ENCODE measurements at places on chromosomes 2 and 18.

DNA sequence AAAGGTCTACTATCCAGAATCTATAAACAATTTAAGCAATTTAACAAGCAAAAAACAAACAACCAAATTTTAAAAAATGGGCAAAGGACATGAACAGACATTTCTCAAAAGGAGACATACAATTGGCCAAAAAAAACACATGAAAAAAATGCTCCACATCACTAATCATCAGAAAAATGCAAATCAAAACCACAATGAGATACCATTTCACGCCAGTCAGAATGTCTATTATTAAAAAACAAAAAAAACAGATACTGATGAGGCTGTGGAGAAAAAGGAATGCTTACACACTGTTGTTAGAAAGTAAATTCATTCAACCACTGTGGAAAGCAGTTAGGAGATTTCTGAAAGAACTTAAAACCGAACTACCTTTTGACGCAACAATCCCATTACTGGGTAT lies 66.4 kb upstream of the SESTD1 start:
- DNase-seq = no peak
- no peaks in the 10 kb centered on the region for H3K27me3 ChIP-seq
- no peak overlapping the region for H3K27ac ChIP-seq
- no peak overlapping the region for H3K4me3 ChIP-seq
- H3K36me3 ChIP-seq = no peaks in the 10 kb centered on the region

- H3K4me3 ChIP-seq = no peak overlapping the region
- no peaks in the 10 kb centered on the region for H3K27me3 ChIP-seq
- no peak for DNase-seq
- peaks cover 2% of the 10 kb centered on the region for H3K4me1 ChIP-seq
- no peak overlapping the region for H3K27ac ChIP-seq
These were observed 11.2 kb downstream of the STRN start for GRCh38 chr2:36954977-36955607.

GRCh38 chr2:43228756-43229659 lies 2.6 kb upstream of the ZFP36L2 start:
- H3K4me1 ChIP-seq = peaks cover 4% of the 10 kb centered on the region
- no peak overlapping the region for H3K27ac ChIP-seq
- H3K36me3 ChIP-seq = peaks cover 10% of the 10 kb centered on the region
- no peak overlapping the region for H3K4me3 ChIP-seq
- no peaks in the 10 kb centered on the region for H3K27me3 ChIP-seq

DNA sequence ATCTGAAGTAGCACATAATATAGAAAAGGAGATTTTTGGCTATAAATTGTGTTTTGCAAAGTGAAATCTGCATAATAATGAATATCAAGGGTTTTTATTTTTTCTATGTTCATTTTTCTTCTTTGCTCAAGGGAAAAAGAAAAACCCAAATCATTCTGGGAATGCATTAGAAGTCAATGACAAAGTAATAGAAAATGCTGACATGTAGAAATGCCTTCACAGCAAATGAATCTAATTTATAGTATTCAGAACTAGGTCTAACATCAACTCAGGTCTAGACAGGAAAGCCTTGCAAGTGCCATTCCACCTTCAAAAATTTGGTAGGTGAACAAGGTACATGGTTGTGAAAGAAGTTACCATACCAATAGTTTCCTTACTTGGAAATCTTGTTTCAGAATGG lies 831.5 kb upstream of the CELF4 start:
- DNase-seq = no peak
- H3K4me3 ChIP-seq = no peak overlapping the region

GRCh38 chr2:45653122-45653913 lies 1.8 kb downstream of the PRKCE start:
- no peak overlapping the region for H3K27ac ChIP-seq
- DNase-seq = no peak
- peaks cover 31% of the 10 kb centered on the region for H3K27me3 ChIP-seq
- no peak overlapping the region for H3K4me3 ChIP-seq
- no peaks in the 10 kb centered on the region for H3K36me3 ChIP-seq
- no peaks in the 10 kb centered on the region for H3K4me1 ChIP-seq

- no peaks in the 10 kb centered on the region for H3K4me1 ChIP-seq
- no peak overlapping the region for H3K27ac ChIP-seq
- H3K27me3 ChIP-seq = no peaks in the 10 kb centered on the region
These were observed 107.1 kb upstream of the STK17B start for GRCh38 chr2:196278491-196278911.

GRCh38 chr2:12536976-12537375 lies 179.8 kb upstream of the TRIB2 start:
- H3K27me3 ChIP-seq = no peaks in the 10 kb centered on the region
- H3K36me3 ChIP-seq = no peaks in the 10 kb centered on the region
- DNase-seq = no peak

GRCh38 chr18:31774477-31774785 lies 13.8 kb upstream of the SLC25A52 start:
- DNase-seq = no peak
- no peak overlapping the region for H3K27ac ChIP-seq
- H3K27me3 ChIP-seq = no peaks in the 10 kb centered on the region
- no peak overlapping the region for H3K4me3 ChIP-seq

DNA sequence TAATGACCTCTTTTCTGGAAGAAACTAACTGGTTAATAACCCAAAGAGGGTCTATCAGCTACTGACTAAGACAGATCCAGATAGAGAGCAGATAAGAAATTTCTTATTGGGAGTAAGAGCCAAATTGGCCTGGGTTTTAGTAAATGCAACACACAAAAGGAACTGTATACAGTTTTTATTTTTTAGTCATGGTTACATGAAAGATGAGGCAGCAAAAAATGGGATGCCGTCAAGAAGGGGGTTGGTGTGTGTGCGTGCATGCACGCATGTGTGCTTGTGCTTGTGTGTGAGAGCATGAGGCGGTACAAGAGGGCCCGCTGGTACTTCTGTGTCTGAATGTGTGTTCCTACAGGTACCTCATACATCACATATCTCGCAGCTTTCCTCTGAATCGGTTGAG lies 466.2 kb upstream of the HNRNPA3 start:
- H3K36me3 ChIP-seq = no peaks in the 10 kb centered on the region
- H3K27ac ChIP-seq = no peak overlapping the region
- H3K4me1 ChIP-seq = peaks cover 6% of the 10 kb centered on the region
- no peaks in the 10 kb centered on the region for H3K27me3 ChIP-seq
- no peak for DNase-seq
- no peak overlapping the region for H3K4me3 ChIP-seq

DNA sequence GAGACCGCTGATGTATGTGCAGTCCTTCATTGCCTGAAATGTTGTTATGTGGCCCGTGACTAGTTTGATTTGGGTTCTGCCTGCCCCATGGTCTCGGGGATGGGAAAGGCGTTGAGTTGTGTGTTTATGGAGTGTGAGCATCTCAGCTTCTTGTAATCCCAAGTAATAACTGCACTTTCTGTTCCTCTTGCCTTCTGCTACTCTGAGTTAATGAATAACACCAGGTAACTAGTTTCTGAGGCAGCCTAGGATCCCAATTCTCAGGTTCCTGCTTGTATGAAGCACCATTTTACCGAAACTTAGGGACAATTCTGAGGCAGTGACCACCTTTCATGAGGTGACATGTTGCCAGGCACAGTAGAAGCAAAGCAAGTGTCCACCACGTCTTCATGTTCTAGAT lies 170.0 kb downstream of the ALK start:
- no peaks in the 10 kb centered on the region for H3K27me3 ChIP-seq
- H3K27ac ChIP-seq = no peak overlapping the region
- H3K4me1 ChIP-seq = no peaks in the 10 kb centered on the region

GRCh38 chr2:30272761-30273573 lies 41.6 kb downstream of the LBH start:
- DNase-seq = no peak
- no peaks in the 10 kb centered on the region for H3K4me1 ChIP-seq
- H3K27ac ChIP-seq = no peak overlapping the region
- H3K4me3 ChIP-seq = no peak overlapping the region
- H3K36me3 ChIP-seq = no peaks in the 10 kb centered on the region
- H3K27me3 ChIP-seq = no peaks in the 10 kb centered on the region

DNA sequence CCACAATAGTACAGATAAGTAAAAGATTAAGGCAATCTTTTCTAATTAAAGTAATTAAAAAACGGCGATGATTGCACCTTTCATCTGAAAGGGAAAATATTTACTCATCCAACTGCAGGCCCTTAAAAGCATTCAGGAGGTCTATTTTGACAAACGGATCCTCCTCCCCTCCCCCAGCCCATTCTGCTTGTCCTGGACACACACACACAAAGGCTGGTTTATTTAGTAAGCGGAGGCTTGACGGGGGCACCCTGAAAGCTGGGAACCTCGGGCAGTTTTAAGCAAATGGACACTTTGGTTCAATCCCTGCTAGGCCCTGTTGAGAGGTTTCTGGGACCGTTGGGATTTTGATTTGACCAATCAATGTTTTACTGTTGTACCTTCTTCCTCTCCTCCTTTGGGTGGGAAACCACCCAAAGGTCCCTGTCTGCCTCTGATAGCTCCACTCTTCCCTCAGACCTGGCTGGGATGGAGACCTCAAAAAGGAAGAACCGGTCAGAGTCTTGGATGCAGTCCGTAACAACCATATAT lies 135.8 kb upstream of the HAAO start:
- no peak overlapping the region for H3K27ac ChIP-seq
- H3K4me1 ChIP-seq = peaks cover 21% of the 10 kb centered on the region
- no peak for DNase-seq
- no peaks in the 10 kb centered on the region for H3K36me3 ChIP-seq

GRCh38 chr18:75173125-75173432 lies 35.9 kb downstream of the PTGR3 start:
- no peak for DNase-seq
- H3K27me3 ChIP-seq = no peaks in the 10 kb centered on the region
- no peak overlapping the region for H3K27ac ChIP-seq
- H3K4me1 ChIP-seq = no peaks in the 10 kb centered on the region
- H3K36me3 ChIP-seq = no peaks in the 10 kb centered on the region
- H3K4me3 ChIP-seq = no peak overlapping the region

GRCh38 chr2:220143336-220143735 lies 515.9 kb downstream of the SLC4A3 start:
- H3K27me3 ChIP-seq = no peaks in the 10 kb centered on the region
- no peaks in the 10 kb centered on the region for H3K4me1 ChIP-seq
- H3K4me3 ChIP-seq = no peak overlapping the region
- H3K36me3 ChIP-seq = no peaks in the 10 kb centered on the region
- H3K27ac ChIP-seq = no peak overlapping the region

- no peak overlapping the region for H3K27ac ChIP-seq
- DNase-seq = no peak
- no peaks in the 10 kb centered on the region for H3K36me3 ChIP-seq
- H3K4me1 ChIP-seq = no peaks in the 10 kb centered on the region
These were observed 652.4 kb downstream of the SLC4A3 start for GRCh38 chr2:220279840-220280239.

DNA sequence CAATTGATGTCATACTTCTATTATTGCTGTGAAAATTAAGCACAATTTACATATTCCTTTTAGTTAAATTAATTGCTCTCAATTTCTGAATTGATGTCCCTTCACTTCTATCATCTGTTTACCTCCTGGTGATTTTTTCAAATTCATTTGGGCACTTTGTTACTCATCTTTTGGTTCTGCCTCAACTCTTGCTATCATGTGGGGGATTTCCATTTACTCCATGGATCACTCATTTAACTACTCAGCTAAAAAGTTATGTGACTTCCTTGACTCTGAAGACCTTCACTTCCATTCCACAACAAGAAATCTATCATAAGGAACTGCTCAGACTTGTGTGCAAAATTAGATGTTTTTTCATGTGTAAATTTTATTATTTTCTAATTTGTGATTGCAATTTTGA lies 126.2 kb downstream of the EHBP1 start:
- DNase-seq = no peak
- H3K27ac ChIP-seq = no peak overlapping the region
- H3K4me3 ChIP-seq = no peak overlapping the region

DNA sequence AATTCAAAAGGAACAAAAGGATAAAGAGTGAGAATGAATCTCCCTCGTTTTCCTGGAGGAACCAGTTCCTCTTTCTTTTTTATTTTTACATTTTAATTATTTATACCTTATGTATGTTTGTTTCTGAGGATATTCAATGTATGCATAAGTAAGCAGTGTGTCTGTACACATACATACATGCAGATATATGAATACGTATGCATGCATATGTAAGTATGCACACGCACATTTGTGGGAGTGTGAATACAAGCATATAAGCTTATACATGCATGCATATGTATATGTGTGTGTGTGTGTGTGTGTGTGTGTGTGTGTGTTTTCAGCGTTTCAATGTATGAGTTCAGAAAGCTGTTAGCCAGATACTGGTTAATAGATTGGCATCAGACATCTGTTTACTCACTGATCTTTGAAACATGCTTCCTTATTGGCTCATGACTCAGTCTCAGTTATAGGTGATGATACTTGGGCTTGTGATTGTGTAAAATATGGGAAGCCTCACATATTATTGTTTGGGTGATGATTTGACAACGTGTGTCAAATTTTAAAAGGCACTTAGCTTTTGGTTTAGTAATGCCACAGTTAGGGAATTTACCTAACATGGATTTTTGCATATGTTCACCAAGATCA lies 279.7 kb upstream of the TRIB2 start:
- no peaks in the 10 kb centered on the region for H3K27me3 ChIP-seq
- DNase-seq = no peak
- no peaks in the 10 kb centered on the region for H3K36me3 ChIP-seq
- no peaks in the 10 kb centered on the region for H3K4me1 ChIP-seq

DNA sequence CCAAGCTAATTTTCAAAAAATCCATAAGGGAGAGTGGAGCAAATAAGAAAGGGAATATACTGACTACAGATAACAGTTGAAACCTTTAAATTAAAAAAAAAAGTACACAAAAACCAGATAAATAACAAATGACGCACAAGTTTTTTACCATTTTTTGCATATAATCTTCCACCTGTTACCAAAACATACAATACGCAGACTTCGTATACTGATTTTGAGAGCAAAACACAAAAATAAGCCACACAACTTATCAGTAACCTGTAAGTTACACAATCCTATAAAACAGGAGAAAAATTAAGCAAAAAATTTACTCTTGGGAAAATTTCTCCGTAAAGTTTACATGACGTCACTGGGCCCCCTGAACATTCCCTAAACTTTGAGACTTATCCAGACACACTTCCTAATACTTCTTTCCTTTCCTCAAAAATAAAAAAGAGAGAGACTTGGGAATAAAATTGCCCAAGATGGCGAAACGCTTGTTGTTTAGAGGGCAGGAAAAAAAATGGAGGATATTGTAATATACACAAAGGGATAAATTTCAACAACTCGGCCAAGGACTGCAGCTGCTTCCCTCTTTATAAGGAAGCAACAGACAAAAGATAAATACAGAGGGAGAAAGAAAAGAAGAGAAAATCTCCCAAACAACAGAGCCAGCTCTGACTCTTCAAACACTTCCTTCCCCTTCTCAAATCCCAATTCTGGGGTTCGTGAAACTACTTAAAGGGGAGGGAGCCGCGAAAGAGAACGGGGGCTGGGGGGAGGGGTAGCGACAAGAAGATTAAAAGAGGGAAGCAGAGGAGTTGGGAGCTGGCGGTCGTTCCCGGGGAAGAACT lies 1.6 kb downstream of the BAZ2B start:
- DNase-seq = no peak
- H3K4me3 ChIP-seq = peak overlapping the region; percentile 86
- peak overlapping the region; percentile 54 for H3K27ac ChIP-seq
- H3K36me3 ChIP-seq = no peaks in the 10 kb centered on the region
- H3K27me3 ChIP-seq = no peaks in the 10 kb centered on the region
